NT2/D1 (cell line): ENCODE measurements at places on chromosomes 2 and 18.

- no peak for DNase-seq
These were observed 381.0 kb upstream of the ID2 start for GRCh38 chr2:8300905-8301304.

- DNase-seq = no peak
These were observed 375.5 kb upstream of the SLC8A1 start for GRCh38 chr2:40827392-40827791.

GRCh38 chr18:70072678-70073077 is 125.0 kb upstream of the CD226 start:
- no peak for DNase-seq

DNA sequence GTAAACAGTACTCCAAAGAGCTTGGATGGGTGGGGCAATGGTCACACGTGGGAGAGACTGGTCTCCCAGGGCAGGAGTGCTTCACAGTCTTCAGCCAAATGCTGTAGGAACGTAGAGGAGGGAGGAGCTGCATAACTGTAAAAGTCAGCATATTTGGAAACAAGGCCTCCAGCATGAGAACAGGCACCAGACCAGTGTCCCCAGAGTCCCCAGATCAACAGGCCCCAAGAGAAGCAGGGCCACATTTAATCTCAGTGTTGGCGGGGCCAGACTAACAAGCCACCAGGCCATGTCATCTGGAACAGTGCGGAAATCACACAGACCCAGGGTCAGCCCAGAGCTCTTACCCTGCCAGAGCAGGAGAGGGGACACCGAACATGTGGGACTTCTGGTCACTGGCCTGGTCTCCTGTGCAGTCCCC is 63.2 kb downstream of the ADCY3 start:
- no peak for DNase-seq

DNA sequence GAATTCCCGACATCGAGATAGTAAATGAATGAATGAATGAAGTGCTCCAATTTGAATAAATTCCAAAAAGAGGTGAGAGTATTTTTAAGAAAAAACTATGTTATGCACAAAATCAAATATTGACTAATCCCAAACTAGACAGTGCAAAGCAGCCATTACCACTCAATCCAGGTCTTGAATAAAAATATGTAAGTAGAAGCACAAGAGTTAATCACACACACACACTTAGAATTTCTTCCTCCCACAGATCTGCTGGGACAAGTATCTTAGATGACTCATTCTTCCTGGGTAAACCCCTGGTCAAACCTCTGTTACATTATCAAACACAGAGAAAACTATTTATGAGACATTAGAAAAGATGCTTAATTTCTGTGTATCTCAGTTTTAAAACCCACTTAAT is 102.0 kb downstream of the PLA2R1 start:
- no peak for DNase-seq

- DNase-seq = no peak
These were observed 33.7 kb upstream of the WIPF1 start for GRCh38 chr2:174631009-174631981.
